Activated CD8-positive, alpha-beta T cell treated with anti-CD3 and anti-CD28 coated beads for 36 hours (primary cell): ENCODE measurements at places on chromosomes 6 and 20. TPM values are rescaled to one million over a fixed set of nuclear protein-coding genes. Genes with fewer than 3 reads are reported as not detected.

The RPN2 gene
- 103 TPM for total RNA-seq

The SLC17A3 gene
- total RNA-seq = not detected

The LAMA5 gene
- total RNA-seq = 0.25 TPM

The GPX5 gene
- not detected for total RNA-seq
